ENCODE measurements at places on chromosomes 7 and 10.

GRCh38 chr10:3169673-3170072 is 2.9 kb downstream of the PITRM1 start:
- no peak for ATAC-seq

DNA sequence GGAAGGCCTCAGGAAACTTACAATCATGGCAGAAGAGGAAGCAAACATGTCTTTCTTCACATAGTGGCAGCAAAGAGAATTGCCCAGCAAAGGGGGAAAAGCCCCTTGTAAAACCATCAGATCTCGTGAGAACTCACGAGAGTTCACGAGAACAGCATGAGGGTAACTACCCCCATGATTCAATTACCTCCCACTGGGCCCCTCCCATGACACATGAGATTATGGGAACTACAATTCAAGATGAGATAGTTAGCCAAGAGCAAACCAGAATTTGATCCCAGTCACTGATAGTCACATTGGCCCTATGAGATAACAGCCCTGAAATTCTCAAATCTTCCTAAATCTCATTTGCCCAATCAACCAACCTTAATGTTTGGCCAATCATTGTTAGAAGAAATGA is 18.2 kb upstream of the ITPRID1 start:
- ATAC-seq: no peak

DNA sequence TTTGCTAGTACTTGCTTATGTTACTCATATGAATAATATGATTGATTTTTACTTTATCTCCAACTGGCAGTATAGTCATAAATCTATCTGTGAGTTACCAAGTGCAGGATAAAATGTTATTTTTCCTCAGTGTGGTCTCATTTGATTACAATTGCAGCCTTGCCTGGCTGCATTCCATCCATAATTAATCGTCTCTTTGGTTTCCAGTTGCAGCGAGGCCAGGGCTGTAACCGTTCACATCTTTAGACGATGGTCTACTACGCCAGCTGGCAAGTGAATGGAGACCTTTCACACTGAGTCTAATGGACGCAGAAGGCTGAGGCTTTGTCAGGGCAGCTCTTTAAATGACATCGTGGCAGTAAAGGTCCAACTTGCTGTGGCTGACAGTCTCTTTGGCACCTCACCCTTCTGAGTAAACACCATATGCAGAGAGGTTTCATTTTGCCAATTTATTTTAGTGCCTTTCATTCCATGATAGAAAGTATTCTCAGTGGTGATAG is 84.0 kb downstream of the ARL4A start:
- no peak for ATAC-seq

- no peak for ATAC-seq
Measured at GRCh38 chr7:88200261-88200660, 19.6 kb downstream of the SRI start.

DNA sequence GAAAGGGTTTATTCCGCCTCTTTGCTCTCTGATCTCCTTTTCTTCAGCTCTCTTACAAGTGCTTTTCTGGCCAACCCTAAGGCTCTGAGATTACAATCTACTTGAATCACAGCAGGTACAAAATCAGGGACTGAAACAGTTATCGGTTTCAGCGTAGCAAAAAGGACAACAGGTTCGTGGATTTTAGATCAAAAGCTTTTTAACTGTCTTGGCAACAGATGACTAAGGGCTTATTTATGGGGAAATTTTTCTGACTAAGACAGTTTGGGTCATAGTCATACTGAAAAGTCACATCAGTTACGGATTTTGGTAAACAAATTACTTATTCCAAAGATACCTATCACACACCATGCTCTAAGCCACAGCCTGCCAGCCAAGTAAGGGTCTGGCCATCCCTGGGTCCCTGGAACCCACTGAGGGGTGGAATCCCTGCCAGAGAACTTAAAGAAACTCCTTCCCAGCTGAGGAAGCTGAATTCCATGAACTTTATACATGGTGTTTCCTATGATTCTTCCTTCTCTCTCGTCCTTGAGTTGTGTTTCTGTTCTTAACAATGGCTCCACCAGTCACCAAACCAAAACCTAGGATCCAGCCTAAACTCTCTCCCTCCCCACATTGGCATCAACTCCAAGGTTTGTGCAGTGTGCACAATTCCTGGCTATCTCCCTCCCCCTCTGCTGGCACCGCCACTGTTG is 169.3 kb downstream of the FAM107B start:
- ATAC-seq: peak; percentile 73

DNA sequence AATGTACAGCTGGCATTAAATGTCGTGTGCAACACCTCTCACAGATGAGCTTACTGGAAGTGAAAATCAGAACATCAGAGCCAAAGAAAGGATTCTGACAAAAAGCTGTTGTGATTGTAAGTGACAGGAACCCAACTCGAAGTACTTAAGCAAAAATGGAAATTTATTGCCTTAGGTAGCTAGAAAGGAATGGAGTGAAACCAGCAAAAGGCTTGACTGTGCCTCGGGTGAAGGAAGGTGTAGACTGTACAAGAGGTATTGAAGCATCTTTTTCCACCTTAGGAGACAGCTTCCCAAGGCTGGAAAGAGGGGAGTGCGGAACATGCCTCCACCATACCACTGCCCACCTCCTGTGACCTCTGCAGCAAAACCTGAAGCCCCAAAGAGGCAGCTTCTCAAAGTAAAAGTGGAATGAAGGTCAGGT is 27.3 kb upstream of the ITGB1 start:
- ATAC-seq: no peak

DNA sequence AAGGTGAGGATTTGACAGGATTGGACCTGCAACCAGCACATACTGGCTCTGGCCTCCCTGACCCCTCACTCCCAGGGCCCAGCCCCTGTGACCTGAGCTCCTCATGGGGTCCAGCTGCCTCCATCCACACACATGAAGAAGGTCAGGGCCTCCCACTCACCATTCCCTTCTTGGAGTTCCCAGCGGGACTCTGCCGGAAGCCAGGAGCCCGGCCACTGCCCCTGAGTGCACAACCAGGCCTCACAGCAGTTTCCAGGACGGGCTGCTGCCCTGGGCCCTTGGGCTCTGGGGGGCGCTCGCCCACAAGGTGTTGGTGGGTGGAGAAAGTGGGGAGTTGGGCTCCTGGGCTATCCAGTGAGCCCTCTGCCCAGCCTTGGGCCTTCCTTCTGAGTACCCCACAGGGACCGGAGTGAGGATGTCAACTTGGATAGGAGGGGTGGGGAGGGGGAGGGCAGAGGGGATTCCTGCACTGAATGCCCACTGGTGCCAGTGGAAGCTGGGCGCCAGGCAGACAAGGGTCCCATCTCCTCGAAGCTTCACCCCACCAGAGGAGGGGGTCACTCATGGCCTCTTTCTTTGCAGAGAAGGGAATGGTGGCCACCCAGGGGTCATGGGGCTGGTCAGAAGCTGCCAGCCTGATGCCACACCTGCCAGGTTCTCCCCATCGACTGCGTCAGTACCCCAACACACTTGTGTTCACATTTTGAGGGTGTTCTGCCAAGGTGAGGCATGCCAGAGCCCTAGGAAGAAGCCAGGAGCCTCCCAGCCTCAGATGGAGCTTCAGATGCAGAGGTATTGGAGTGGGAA is 115.3 kb downstream of the PTPN20 start:
- ATAC-seq: no peak

GRCh38 chr10:2020836-2021235 is 283.5 kb upstream of the ADARB2 start:
- no peak for ATAC-seq

GRCh38 chr7:38299275-38299931 is 26.0 kb upstream of the TARP start:
- no peak for ATAC-seq

GRCh38 chr10:110636932-110637557 is 7.1 kb upstream of the RBM20 start:
- ATAC-seq: no peak

- no peak for ATAC-seq
Measured at GRCh38 chr10:124347956-124348355, 70.8 kb downstream of the OAT start.

DNA sequence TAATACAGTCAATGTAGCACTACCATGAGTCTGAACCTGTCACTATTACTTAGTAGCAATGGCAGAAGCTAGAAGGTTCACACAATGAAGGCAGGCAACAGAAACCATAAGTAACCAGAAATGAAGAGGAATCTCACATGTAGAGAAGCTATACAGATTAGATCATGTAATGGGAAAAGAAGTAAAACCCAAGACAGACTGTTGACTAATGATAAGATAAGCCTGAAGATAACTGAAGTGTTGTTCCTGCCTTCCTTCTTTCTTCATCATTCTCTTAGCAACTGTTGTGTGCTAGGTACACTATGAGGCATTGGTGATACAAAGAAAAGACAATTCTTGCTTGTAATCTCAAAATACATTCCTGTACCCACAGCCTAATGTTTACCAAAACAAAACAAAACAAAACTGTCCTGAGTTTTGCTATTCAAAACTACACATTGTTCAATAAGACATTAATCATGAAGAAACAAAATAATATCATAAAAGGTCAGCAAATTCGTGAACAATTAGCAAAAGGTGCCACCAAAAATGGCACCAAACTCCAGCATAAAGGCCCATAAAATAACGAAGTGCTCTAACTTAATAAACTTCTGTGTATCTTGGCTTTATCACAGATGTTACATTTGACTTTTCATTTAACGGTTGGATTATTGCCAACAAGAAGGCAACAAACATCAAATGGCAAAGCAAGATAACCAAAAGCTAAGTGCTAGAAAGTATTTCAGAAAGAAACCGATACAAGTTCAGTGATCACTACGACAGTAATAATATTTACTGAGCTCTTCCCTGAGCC is 27.1 kb downstream of the ZNF800 start:
- ATAC-seq: no peak

DNA sequence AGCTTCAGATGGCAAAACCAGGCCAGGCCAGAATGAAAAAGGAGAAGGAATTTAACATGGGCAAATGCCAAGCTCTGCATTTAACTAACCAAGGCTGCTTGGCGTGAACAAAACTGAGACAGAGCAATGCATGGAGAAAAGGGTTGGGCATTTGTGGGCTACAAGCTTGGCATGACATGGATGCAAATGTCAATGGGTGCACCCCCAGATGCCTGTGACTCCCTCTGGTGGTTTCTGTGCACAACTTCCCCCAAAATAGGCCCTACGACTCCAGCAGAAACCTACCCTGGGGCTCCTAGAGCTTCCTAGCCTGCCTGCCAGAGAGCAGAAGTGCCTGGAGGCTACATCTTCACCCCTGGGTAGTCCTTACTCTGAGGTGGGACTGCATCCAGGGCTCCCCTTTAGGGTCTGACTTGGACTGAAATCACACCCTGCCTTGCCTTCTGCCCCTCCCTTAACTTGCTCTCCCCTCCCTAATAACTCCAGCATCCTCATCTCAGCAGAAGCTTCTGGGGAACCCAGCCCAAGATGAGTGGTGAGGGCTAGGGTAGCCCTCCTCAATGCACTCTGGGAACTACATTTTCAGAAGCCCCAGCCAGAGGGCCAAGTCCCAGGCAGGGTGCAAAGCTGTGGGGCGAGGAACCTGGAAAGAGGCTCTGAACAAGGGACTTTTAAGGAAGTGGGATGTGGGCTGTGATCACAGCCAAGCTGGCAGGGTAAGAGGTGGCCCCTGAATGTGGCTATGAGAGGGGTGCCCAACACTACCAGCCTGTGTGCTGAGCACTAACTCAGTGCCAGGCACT is 11.3 kb downstream of the GPRIN2 start:
- ATAC-seq: no peak

- no peak for ATAC-seq
Measured at GRCh38 chr10:28925121-28925663, 247.9 kb downstream of the BAMBI start.

- ATAC-seq: no peak
Measured at GRCh38 chr10:96416643-96417042, 57.8 kb upstream of the OPALIN start.

DNA sequence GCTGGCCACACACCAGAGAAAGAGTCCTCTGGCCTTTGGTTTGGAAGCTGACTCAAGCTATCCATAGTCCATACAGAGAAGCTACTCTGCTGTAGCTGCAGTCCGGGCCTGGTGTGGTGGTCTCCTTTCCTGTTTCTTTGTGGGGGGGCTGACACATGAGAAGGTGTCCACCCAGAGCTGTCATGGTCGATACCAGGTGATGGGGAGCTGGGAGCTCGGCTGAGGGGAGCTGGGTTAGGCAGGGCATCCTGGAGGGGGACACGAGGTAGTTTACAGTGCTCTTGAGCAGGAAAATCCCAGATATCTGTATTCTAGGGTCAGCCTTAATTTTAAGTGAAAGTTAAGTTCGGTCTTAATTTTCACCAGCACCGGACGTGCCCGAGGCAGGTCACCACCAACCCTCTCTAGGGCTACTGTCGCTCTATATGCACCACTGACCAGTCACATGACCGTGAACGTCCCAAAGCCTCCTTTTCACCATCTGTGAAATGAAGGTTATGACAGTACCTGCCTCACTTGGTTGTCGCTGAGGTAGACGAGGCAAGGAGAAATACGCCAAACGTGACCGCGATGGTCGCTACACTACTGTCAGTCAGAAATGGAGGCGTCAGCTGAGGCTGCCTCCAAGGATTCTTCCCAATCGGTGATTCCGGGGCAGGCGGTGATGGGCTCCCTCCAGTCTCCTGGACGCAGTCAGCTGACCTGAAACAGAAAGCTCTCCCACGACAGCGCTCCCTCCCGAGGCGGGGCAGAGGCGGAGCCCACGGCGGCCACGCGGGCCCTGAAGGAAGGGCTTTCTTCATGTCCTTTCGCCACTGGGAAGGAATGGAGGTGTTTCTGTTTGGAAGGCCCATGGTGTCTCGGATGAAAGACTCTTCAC is 69.4 kb upstream of the SHH start:
- no peak for ATAC-seq

GRCh38 chr10:114623661-114624294 is 34.3 kb downstream of the ABLIM1 start:
- peak; percentile 59 for ATAC-seq

- no peak for ATAC-seq
Measured at GRCh38 chr10:51638737-51639136, 60.7 kb downstream of the CSTF2T start.

DNA sequence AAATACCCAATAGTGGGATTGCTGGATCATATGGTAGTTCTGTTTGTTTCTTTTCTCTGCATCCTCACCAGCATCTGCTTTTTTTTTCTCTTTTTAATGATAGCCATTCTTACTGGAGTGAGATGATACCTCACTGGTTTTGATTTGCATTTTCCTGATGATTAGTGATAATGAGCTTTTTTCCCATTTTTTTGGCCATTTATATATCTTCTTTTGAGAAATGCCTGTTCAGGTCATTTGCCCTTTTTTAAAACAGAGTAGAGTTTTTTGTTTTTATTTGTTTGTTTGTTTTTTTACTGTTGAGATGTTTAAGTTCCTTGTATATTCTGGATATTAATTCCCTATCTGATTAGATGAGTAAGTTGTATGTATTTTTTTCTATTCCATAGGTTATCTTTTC is 205.8 kb upstream of the KAT6B start:
- ATAC-seq: no peak

DNA sequence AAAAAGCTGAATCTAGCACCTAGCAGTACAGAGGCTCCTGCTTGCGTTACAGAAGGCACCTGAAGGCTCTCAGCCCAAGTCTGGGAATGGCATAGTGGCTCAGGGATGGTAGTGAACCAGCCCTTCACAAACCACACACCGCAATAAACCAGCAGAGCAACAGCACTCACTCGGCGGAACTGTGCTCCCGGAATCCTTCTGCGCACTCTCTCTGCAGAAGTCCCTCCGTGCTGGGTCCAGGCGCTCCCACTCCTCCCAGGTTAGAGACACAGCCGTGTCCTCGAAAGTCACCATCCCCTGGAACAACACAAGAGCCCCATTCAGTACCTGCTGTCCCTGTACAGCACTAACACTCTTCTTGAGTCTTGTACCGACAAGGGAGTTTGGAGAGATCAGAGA is 1.5 kb downstream of the ZNF394 start:
- ATAC-seq: no peak
